Stimulated activated CD8-positive, alpha-beta memory T cell treated with anti-CD3 and anti-CD28 coated beads, Interleukin-4, amount 100 ng/mL, for 1 hour (primary cell): ENCODE measurements at places on chromosomes 2 and 18.

DNA sequence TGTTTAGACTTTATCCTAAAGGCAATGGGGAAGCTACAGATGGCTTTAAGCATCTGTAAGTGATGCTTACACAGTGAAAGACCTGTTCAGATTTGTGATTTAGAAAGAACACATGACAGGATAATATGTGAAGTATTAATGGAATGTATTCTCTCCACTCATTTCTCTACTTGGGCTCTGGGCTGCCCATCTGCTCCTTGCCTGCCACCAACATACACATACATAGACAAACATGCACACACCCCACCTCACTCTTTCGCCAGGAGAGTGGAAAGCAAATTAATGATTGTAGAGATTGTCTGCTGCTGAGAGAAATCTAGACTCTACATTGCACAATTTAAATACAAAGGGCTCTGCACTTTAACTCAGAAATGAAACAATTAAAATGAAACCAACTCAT is 61.0 kb upstream of the NFE2L2 start:
- no peak for DNase-seq

- no peak for DNase-seq
Measured at GRCh38 chr2:181528441-181528840, 71.3 kb downstream of the ITGA4 start.

DNA sequence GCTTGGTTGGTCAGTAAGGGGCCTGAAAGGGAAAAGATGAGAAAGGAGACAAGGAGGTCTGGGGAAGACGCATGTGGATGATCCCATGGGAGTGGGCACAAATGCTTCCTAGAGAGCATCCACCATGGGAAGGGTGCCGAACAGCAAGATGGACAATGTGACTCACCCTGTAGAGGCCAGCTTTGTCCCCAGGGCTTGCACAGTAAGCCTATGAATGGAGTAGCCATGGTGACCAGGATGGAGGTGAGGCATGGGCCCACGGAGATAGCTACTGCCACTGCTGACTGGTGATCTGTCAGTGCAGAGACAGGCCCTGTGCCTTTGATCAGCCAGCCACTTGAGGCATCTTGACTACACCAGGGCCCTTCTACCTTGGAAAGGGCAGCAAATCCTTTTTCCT is 172.6 kb downstream of the HAUS1 start:
- DNase-seq, result no peak

DNA sequence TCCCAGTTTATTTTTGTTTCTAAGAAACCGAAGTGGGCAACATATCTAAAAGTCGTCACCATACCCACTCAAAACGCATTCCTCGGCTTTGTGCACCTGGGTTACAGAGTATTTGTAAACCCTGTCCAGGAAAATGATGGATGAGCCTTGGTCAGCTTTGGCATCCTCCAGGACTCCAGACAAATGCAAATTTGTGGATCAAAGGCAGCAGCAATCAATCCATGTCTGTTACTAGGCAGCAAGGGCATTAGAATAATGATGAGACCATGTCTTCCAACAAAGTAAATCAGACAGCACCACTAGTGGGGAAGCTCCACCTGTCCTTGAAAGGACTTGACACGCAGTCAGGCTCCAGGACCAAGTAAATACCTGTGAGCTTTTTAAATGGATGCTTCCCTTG is 672.6 kb upstream of the GYPC start:
- DNase-seq, result no peak

GRCh38 chr2:211931314-211931713 is 607.3 kb downstream of the ERBB4 start:
- DNase-seq, result no peak

GRCh38 chr18:48032876-48033789 is 102.7 kb upstream of the SMAD2 start:
- DNase-seq, result no peak

GRCh38 chr18:46034230-46034629 is 37.8 kb downstream of the PSTPIP2 start:
- DNase-seq, result no peak

GRCh38 chr2:129319422-129319717 is 660.1 kb upstream of the RAB6C start:
- DNase-seq, result no peak

DNA sequence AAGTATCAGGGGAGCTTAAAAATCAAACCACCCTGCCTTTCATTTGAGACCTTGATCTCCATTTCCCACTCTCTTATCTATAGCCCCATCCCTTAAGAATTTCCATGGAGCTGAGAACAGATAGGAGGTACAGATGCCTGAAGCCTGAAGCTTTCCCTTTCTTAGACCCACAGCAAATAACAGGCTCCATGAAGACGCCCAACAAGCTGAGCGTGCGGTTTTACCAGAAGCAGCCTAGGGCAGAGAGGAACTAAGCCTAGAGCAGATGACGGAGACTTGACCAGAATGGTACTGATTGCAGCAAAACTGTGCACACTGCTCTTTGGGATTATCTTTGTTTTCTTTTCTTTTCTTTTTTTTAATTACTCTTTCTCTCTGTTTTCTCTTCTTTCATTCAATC is 1.7 kb upstream of the ERBB4 start:
- no peak for DNase-seq

DNA sequence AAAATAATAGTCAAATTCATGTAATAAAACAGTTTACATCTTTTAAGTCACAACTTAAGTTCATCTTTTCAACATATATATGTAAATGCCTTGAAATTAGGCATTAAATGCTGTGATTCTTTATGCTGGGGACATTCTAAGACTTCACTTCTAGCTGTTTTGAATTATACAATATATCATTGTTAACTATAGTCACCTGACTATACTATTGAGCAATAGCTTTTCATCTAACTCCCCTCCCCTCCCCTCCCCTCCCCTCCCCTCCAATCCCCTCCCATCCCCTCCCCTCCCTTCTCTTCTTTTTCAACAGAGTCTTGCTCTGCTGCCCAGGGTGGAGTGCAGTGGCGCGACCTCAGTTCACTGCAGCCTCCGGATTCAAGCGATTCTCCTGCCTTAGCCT is 16.2 kb downstream of the GALNT1 start:
- DNase-seq, result no peak

DNA sequence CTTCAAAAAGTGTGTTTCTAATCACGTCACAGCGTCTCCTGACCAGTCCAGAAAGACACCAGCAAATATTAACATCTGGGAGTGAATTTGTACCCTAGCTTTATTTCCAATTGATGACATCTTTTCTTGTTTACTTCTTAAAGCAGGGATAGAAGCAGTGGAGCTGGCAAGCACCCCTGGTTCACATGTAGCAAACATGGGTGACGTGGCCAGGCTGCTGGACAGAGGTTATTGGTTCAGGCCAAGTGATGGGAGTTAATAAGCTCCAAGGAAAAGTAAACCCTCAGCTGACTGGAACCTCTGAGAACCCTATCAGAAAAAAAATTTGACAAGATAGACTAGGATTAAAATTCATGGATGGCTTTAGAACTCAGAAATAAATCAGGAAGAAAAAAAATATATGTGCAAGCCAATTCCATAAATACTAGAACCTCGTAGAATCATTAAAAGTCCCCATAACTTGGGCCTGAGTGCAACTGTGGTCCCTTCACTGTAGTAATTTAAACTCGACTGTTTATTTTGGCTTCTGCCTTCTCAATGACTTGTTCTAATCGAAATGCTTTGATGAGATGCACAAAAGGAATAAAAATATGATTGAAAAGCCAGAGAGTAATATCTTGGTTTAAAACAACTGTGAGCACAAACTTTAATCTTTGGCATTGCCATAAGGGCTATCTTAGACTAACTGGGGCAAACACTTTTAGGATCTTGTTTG is 121.5 kb upstream of the CTAGE1 start:
- DNase-seq, result no peak

GRCh38 chr2:30701782-30702181 is 105.5 kb downstream of the CAPN13 start:
- no peak for DNase-seq

DNA sequence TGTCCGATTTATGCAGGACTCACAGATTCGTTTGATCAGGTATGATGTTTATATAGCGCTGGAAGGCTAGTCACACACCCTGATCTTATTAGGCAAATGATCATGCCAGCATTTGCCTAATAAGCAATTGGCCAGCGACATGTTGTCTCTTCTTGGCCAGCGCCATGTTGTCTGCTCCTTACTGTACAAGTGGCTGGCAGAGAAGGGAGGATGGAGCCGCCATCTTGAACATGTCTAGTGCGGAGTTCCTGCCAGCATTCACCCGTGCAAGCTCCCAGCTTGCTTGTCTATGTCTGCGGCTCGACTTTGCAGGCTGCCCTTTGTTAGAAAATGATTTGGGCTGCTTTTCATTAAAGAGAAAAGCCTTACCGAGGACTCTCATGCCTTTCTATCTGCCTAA is 106.3 kb downstream of the TFCP2L1 start:
- no peak for DNase-seq

DNA sequence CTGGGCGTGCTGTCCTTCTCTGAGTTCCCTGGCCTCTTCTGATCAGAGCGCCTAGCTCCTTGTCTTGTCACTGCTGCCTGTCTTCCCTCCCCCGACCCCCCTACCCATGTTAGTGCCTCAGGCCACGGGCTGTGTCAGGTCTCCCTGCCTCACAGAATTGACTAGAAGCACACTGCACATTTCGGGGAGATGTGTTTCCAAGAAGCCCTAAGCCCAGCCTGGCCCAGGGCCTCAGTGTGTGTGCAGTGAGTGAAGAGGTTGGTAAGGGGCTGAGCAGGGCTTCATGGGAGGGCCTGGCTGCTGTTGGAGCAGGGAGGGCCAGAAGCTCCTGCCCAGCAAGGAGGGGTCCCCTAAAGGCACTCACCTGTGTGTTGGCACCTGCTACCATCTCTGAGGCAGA is 13.1 kb downstream of the KCNF1 start:
- DNase-seq, result no peak

DNA sequence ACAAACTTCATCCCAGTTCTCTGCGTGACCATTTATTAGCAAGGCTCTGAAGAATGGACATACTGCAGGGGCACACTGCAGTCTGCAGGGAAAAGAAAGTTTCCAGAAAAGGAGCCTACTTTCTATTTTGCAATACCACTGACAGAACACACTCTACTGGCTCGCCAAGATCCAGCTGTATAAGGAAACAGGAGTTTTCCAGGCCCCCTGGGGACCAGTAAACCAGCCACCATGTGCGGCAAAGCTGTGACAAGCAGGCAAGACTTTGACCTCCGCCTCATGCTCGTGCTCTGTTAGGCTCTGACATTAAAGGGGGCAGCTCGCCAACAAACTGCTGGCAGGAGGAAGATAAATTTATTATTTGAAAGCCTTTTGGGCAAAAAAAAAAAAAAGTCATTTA is 67.3 kb downstream of the CCBE1 start:
- no peak for DNase-seq

DNA sequence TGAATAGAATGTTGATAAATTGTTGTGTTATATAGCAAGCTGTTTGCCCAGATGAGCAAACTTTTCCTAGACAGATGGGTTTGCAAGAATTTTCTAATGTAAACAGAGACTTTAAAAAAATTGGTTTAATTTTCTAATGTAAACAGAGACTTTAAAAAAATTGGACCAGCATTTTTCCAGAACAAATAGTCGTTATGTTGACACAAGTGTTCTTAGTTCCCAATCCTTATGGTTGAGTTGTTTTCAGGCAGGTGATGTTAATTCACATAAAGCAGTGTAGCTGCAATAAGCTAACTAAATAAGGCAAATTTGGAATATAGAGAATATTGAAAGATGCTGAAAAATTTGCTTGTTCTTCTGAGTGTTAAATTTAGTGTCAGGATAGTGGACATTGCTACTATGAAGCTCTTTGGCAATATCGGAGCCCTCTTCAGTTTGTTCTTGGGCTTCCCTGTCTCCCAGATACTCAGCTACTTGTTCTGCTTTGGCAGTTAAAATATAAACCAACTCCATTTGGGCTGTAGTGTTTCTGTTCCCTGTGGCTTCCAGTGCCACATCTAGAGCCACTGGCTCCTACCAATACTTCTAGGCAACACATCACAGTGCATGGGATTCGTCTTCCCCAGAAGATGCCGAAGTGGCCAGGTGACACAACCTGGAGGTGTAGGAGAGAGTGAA is 105.7 kb downstream of the DYNAP start:
- DNase-seq, result no peak
